NCI-H1105 (cell line): ENCODE measurements at places on chromosomes 2 and 18.
A peak's percentile ranks its signal among the peaks of the same experiment; 100 is the strongest.

- DNase-seq: no peak
Observed at GRCh38 chr2:180578441-180578840, 402.0 kb upstream of the UBE2E3 start.

- no peak for DNase-seq
Observed at GRCh38 chr18:37199741-37200140, 365.9 kb downstream of the CELF4 start.

- DNase-seq: no peak
Observed at GRCh38 chr18:13137670-13138419, 80.7 kb upstream of the LDLRAD4 start.

DNA sequence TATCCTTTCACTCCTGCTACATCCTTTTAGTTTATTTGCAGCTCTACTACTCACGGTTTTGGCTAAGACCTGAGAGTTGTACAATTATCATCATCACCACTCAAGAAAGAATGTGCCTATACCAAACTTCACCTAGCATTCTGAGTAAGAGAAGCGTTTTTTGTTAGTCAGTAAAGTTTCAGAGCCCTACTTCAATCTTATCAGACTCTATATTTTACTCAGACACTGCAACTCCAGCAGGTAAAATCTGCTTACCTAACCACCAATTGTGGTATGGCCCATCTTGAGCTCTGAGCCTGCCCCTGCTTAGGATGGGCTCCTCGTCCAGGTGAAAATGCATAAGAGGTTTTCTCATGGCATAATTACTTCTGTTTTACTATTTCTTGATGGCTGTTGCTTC is 37.1 kb downstream of the ICOS start:
- DNase-seq: no peak

DNA sequence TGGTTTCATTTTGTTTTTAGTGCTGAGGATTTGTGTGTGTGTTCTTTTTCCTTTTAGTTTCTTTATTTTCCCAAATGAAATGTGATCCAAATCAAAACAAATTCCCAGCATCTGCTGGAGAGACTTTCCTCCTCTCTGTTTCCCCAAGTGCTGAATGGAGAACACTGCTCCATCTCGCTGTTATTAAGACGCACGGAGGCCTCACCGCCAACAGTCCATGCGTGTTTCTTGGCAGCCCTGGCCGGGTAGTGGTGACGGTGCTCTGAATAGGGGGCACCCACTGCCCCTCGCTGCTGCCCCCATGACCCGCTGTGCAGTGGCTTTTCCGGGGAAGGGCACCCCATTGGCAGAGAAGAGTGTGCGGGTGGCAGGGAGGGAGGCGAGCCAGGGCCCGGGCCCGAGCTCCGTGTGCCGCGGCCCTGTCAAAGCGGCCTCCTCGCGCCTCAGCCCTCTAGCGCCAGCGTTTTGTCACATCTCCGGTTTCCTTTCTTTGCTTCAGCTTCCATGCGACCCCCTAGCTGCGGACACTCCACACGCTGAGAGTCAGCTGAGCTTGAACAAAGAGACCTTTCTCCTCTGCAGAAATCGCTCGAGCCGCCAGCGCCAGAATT is 473.7 kb upstream of the SALL3 start:
- DNase-seq: no peak

- DNase-seq: no peak
Observed at GRCh38 chr2:144876013-144876412, 356.1 kb upstream of the ZEB2 start.

- DNase-seq: no peak
Observed at GRCh38 chr18:67938660-67939059, 422.1 kb upstream of the DSEL start.

- no peak for DNase-seq
Observed at GRCh38 chr18:69626643-69627242, 226.1 kb downstream of the DOK6 start.

- DNase-seq: no peak
Observed at GRCh38 chr2:10410823-10411437, 37.2 kb downstream of the ODC1 start.

DNA sequence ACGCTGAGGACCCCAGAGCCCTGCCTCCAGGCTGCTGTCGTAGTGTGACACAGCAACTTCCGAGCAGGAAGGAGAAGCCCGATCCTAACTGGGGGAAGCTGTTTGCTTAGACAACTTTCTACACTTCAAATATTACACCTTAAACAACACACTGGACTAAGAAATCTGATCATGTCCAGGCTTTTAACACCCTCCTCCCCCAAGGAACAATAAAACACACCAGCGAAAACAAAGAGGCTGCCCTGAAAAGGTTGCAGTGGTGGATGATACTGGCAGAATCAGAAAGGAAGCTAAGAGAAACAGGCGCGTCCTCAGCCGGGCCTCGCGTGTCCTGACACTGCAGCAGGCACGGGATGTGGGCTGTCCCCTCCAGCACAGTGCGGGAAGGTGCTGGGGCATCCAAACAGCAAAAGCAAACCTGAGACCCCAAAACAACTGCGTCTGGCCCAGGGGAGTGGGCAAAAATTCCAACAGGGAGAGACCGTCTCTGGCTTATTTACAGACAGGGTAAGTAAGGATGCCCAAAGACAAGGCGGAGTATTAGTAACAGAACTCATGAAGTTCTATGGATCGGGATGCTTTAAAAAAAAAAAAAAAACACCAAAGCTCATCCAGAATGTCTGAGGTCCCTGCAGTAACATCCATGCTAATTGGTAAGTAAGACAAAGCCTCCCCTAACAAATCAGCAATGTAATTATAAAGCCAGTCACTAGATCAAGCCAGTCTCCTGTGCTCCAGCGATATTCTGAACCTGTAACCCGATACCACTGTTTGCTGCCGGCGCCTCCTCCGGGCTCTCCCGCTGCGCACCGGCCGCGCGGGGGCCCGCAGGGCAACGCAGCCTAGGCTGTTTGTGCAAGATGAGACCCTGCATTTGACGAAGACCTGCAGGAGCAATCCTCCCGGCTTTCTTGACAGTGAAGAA is 9.0 kb downstream of the SERTAD2 start:
- DNase-seq: peak; percentile 72
